ENCODE measurements at places on chromosomes 4 and X.

GRCh38 chr4:179398414-179398813 lies 1956.2 kb upstream of the AGA start:
- no peak for DNase-seq

DNA sequence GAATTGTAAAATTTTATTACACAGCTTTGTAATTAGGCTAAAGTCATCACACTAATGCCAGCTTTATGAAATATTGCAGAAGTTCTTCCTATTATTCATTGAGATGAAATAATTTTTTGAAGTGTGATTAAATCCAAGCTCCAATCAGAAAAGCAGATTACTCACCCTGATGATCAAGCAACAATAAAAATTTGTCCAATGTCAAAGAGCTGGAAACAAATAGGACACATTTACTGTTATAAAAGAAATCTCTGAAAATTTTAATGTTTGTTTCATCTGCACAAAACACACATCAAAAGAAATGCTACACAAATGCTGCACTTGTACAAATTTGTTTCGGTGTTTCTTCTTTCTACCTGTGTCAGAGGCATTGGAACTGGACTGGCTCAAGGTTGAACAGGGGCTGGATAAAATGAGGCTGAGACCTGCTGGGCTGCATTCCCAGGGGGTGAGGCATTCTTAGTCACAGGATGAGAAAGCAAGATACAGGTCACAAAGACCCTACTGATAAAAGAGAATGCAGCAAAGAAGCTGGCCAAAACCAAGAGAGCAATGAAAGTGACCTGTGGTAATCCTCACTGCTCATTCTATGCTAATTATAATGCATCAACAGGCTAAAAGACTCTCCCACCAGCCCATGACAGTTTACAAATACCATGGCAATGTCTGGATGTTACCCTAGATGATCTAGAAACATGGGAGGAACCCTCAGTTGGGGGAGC lies 78.3 kb downstream of the GASK1B start:
- DNase-seq: no peak

- DNase-seq: no peak
Measured at GRCh38 chr4:112063260-112063659, 82.0 kb upstream of the FAM241A start.

- peak; percentile 36 for DNase-seq
Measured at GRCh38 chr4:121108557-121108956, 36.2 kb upstream of the NDNF start.

DNA sequence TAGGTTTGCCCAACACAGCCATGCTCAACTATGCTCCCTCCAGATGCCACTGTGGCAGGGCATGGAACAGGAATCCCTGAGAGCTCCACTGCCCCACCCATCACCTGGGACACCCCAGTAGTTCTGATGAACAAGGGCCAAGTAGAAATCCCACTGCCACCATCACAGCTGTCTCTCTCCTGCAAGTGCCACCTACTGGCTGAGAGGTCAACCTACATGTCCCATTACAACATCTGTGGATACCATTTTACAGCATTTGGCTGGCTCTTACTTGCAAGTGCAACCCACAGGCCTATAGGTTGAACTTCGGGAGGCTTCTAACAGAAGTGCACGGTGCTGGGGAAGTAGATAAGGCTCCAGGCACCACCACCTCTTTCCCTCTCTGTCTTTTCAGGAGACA lies 142.5 kb downstream of the CXXC4 start:
- no peak for DNase-seq

DNA sequence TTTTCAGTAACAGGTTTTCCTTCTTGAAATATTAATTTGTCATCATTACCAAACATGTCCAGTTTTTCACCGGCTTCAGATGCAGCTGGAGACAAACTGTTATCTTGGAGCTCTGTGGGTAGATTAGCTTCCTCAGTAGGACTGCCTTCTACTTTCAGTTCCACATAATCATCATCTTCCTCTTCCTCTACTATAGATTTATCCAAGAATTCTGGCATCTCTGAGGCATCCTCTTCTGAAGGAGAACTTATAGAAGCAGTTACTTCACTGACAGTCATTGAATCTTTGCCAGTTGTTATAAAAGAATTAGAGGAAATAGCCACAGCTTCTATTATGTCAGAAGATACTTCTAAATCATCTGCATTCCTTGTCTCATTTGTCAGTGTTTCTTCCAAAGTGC lies 162.9 kb downstream of the LRBA start:
- no peak for DNase-seq

DNA sequence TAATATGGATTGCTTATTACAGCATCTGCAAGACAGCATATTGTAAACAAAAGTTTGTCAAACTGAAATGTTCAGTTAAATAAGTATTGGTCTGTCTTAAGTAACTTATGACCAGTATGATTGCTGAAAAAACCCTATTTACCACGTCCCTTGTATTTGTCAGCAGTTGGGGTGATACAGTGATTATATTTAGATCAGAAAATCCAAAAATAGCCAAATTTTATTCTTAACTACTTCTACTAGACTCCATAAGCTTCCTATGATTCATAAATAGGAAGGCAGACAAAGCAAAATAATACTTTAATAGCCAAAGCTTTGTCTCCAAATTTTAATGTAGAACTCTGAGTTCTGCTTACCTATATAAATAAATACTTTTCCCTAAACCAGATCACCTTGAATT lies 45.3 kb downstream of the TBCK start:
- DNase-seq: no peak

DNA sequence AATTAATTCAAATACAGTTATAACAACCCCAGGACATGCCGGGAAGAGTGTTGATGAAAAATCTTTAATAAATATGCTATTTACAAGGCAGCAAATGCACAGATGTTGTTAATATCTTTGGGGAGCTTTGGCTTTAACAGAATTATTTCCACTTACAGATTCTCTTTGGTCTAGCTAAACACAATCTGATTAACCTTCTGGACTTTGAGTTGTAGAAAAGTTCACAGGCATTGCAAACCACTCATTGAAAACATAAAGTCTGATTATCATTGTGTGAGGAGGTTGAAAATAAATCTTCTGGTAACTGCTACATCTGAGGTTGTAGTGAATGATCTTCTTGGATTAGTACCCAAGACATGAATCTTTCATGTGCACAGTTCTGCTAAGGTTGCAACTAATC lies 255.6 kb downstream of the LHFPL1 start:
- DNase-seq: no peak

- DNase-seq: no peak
Measured at GRCh38 chr4:96407738-96408463, 568.0 kb downstream of the PDHA2 start.

DNA sequence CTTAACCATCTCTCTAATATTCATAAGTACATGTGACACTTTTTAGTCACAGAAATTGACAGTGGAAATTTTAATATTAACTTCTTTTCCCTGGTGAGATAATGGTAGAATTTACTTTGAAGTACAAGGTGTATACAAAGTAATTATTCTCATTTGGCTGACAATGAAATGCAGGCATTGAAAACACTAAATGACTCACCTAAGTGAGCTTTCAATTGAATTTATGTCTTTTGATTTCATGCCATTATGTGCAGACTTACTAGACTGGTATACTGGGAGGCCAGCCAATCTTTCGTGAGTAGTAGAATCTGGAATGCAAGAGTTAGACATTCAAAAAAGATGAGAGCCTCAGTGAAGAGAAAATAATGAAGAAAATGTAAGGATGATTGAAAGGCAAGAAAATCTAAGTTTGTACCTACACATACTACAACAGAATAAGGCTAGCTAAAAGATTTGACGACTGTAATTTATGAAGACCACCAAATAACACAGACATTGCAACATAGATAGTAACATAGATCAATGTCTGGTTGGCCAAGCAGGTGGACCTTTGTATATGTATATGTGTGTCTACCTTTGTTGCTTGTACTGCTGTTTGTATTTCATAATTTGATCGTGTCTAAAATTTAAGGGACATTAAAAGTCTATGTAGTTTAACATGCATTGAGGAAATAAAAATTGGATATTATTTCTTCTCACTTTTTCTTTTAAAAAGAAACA lies 459.7 kb downstream of the IL15 start:
- DNase-seq: no peak

GRCh38 chrX:23664496-23664895 lies 2.8 kb upstream of the PRDX4 start:
- DNase-seq: no peak

DNA sequence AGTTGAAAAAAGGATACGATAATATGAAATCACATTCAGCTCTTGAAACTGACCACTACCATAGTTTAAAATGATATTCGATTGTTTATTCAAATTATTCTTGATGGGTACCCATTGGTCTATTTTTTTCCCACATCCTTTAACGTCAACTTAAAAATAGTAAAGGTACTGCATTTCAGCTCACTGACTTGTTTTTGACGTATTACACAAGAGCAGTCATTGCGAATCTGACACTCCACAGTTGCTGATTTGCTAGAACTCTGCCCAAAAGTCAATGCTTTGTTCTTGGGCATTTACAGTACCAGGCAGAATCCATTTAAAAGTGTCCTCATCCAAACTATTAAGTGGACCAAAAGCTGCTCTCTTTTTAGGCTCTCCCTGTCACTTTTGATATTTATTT lies 1.2 kb upstream of the PDS5A start:
- no peak for DNase-seq

DNA sequence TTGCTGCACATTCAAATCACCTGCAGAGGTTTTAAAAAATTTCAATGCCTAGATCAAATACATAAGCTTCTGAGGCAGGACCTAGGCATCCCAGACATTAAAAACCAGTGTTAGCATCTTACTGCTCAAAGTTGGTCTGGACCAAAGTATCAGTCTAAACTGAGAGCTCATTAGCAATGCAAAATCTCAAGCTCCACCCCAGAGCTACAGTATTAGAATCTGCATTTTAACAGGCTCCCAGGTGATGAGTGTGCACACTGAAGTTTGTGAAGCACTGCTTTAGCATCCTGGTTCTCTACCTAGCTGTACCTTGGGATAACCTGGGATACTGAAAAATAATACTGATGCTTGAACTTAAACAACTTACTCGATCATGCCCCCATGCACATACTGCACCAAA lies 96.0 kb downstream of the PRRG1 start:
- DNase-seq: no peak

DNA sequence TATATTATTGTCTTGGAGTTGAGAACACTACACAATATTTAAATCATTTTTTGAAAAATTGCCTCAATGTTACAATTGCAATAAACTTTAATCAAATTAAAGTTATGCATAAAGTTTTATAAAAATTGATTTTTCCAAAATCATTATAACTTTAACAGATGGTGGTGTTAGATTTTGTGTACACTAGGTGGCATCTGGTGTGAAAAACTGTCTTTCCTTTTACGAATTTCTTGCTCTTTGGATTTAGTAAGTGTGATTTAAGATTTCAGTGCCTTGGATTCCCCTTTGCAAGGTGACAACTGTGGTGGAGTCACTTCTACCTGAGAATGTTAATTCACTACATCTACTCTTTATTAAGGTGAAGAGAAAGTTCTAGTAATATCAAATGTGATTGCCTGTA lies 91.6 kb downstream of the AREG start:
- no peak for DNase-seq

GRCh38 chr4:2787230-2788100 lies 5.4 kb upstream of the SH3BP2 start:
- DNase-seq: no peak

- DNase-seq: no peak
Measured at GRCh38 chrX:2631743-2632532, 59.2 kb upstream of the CD99 start.

GRCh38 chr4:169098054-169098497 lies 88.0 kb upstream of the CBR4 start:
- DNase-seq: no peak

DNA sequence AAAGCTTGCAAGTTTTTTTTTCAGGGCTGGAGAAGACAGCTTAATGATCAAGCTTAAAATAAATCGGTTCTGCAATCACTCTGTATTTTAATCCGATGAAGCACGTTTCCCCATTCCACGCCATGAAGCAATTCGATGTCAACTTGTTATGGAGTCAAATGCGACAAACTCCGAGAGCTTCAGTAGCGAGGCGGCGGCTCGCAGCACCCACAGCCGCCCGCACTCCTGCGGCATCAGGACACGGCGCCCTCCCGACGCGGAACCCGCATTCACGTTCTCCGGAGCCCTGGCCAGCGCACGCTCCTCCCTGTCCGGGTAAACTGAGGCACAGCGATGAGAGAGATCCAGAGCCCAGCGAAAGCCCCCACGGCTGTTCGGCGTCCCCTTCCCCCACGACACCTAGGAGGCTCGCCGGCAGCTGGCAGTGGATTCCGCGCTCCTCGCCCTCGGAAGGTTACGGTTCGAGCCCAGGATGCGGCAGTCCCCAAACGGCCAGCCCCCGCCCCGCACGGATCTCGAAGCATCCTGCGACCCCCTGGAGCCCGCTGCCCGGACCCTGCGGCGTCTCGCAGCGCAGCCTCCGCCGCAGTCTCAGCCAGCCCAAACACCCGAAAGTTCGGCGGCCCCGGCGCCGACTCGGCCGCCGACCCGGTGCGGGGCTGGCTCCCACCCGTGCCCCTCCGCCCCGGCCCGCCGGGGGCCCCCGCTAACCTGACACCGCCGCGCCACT lies 507 bp downstream of the MFAP3L start:
- no peak for DNase-seq

DNA sequence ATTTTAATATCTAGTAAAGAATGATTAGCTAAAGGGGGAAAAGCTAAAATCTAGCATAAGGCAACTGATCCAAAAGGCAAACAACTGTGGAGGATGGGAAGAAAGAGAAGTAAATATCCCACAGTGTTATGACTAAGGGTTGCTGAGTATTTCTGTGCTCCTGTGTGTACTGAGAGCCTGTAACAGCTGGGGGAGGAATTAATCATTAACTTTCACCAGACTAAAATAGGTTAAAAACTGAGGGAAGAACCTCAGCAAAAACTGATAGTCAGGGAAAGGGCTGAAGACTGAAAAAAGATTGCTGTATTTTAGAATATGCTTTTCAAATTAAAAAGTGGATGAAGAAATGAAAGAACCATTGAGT lies 365.9 kb downstream of the CXXC4 start:
- DNase-seq: no peak
